ENCODE measurements at places on chromosomes 4 and X.

GRCh38 chr4:17092736-17093437 lies 194.4 kb upstream of the LDB2 start:
- no peak for DNase-seq

- DNase-seq = no peak
Measured at GRCh38 chr4:110354460-110354859, 121.5 kb upstream of the ENPEP start.

GRCh38 chr4:72305080-72305479 lies 263.9 kb downstream of the ADAMTS3 start:
- DNase-seq = no peak

DNA sequence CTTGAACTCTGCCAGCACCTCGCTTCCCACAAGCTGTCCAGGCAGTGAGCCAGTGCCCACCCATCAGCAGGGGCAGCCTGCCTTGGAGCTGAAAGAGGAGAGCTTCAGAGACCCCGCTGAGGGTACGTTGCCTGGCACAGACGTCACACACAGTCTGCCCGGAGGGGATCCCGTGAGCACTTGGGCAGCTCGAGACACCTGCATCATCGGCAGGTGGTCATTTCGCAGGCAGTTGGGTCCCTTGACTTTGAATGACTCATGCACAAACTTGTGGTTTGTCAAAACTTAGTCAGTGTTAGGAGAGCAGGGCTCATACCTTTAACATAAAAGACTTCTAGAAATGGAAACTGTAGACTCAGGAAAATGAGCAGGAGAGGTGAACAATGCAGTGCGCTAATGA lies 9.9 kb downstream of the TACC3 start:
- no peak for DNase-seq

DNA sequence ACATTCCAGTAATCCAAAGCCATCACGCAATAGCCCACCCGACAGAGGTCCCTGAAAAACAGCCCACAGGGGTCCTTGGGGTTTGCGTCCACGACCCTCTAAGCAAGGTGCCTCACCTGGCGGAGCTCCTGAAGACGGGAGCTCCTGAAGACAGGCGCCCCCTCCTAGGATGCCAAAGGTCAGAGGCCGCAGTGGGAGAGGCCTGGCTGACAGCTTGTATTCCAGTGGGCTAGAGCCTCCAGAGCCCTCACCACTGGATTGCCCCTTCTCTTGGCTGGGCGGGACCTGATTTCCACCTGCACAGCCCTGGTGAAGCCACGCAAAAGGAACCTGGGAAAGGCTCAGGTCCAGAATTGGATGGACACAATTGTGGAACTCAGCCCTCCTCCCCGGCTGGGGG lies 29.7 kb upstream of the WFS1 start:
- no peak for DNase-seq

GRCh38 chr4:77152421-77152820 lies 4.6 kb upstream of the CCNG2 start:
- DNase-seq = no peak

GRCh38 chr4:78667764-78668163 lies 108.4 kb upstream of the BMP2K start:
- DNase-seq = no peak

DNA sequence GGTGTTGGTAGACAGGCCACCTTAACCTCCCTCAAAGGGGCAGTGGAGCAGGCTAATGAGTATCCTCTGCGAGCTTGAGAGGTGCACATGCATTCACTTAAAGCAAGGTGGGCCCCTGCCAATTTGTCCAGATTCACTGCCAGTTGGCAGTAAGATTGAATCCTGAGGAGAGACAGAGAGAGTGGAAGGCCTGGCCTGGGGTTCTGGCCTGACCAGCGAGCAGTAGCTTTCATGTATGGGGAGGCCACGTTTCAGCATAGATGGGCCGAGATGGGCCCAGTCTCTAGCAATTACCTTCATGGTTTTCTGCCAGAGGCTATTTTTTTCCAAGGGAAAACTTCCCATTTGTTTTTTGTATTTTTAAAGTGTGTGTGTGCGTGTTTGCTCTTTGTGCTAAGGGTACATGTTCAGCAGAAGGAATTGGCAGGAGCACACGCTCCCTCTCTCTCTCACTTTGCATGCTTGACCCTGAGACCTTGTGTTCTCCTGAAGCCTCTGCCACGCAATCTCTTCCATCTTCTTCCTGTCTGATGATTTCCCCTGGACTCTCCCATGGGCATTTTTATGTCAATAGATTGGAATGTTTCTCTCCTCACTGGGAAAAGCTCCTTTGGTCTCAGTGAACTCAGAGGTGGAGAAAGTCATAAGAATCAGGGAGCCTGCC lies 215.8 kb upstream of the SFRP2 start:
- DNase-seq = peak; percentile 78

GRCh38 chrX:31170792-31171191 lies 99.0 kb upstream of the FTHL17 start:
- DNase-seq = no peak

- no peak for DNase-seq
Measured at GRCh38 chr4:54643958-54644751, 13.6 kb upstream of the KIT start.

DNA sequence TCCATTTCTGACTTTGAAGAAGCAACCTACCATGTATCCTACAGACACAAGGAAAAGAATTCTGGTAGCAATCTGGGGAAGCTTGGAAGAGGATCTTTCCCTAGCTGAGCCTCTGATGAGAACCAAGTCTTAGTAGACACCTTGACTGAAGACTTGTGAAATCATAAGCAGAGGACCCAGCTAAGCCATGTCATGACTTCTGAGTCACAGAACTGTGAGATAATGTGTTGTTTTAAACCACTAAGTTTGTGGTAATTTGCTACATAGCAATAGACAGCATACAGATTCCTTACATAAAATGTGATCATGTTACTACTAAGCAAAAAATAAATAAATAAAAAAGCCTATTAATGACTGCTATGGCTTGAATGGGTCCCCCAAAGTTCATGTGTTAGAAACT lies 71.3 kb upstream of the ANKRD50 start:
- DNase-seq = no peak

GRCh38 chrX:21225643-21226042 lies 148.6 kb upstream of the CNKSR2 start:
- no peak for DNase-seq

- no peak for DNase-seq
Measured at GRCh38 chrX:132758759-132759158, 199.7 kb downstream of the HS6ST2 start.
